Stimulated activated CD8-positive, alpha-beta memory T cell treated with anti-CD3 and anti-CD28 coated beads, Interleukin-2, amount 100 ng/mL, for 1 hour (primary cell): ENCODE measurements at places on chromosomes 1 and 21.

- DNase-seq = no peak
These were observed 6.5 kb downstream of the RIMS3 start for GRCh38 chr1:40658751-40659648.

DNA sequence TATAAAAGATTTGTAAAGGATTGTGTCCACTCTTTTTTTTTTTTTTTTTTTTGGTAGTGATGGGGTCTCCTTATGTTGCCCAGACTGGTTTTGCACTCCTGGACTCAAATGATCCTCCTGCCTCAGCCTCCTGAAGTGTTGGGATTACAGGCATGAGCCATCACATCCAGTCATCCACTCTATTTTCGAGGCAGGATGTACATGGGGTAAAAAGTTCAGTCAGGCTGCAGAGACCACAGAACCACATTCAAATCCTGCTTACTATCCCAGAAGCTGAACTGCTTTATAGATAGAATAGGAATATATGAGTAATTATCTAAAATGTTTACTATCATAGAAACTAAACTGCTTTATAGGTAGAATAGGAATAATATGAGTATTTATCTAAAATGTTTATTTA, 26.0 kb upstream of the KCNK2 start:
- no peak for DNase-seq

DNA sequence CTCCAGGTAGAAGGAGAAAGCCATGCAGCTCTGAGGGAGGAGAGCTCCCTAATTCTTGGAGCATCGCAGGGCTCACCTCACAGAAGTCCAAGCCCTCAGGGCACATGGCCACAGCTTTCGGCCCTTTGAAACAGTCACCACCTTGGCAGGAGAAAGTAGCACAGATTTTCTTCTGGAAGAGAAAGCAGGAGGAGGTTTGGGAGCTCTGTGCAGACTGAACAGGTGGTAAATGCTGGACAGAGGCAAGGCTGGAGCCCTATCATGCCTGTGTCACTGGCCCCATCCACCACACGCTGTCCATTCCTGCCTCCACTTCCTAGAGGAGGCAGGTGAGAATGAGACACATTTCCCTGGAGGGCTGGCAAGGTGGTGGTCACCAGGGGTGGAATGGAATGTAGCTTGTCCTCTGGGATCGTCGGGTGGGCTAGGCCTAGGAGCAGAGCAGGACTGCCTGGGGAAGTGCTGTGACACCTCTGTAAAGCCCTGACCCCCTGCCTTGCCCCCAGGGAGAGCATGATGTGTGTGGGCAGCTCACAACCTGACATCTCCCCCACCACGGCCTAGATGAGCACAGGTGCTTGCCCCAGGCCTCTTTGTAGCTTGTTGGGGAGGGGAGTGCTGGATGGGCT, 2.8 kb upstream of the INPP5B start:
- DNase-seq = no peak

DNA sequence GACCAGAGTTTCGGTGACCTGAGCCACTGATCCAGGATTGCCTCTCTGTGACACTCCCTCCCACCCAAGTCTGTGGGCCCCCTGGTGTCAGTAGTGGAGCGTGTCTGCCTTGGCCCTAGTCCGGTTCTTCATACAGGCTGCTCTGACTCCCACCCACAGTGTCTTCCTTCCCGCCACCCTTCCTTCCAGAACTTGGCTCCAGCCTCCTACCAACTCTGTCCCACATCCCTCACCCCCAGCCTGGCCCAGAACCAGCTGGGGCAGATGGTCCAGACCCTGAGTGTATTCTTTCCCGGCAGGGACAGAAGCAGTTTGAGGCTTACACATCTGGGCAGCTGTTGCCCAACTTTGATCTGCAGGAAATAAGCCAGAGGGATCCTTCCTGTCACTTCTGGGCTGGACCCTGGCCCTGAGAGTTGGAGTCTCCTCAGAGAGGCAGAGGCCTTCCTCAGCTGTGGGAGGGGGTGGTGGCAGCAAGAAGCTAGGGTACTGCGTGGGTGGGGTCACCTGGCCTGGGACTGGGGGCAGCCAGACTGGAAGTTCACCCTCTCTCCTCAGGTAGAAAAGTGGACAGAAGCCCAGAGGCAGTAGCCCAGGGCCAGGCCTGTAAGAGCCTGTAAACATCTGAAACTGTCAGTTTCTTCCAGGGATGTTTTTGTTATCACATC, 43.1 kb upstream of the EPS8L3 start:
- no peak for DNase-seq

DNA sequence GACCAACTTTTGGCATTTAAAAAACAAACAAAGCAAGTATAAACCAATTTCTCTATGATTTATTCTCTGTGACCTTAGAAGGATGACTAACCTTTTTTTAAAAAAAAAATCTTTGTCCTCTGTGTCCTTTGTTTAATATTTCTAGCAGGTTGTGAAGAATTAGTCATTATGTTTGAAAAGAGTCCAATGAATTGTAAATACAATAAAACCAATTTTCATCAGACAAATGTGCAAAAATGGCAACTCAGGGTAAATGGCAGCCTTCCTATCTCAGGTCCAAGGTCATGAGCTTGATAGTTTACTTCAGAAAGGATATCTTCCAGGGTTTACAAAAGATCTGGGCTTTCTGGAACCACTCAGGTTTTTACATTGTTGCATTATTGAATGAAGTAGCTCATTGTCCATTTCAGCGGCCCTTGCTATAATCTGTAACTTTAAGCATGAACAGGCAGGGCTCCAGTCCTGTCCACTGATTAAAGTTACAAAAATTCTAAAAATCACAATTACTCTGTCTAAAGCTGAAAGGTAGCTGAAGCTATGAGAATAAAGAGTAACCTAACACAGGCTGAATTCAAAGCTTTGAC, 11.7 kb upstream of the MAP3K21 start:
- DNase-seq = no peak

DNA sequence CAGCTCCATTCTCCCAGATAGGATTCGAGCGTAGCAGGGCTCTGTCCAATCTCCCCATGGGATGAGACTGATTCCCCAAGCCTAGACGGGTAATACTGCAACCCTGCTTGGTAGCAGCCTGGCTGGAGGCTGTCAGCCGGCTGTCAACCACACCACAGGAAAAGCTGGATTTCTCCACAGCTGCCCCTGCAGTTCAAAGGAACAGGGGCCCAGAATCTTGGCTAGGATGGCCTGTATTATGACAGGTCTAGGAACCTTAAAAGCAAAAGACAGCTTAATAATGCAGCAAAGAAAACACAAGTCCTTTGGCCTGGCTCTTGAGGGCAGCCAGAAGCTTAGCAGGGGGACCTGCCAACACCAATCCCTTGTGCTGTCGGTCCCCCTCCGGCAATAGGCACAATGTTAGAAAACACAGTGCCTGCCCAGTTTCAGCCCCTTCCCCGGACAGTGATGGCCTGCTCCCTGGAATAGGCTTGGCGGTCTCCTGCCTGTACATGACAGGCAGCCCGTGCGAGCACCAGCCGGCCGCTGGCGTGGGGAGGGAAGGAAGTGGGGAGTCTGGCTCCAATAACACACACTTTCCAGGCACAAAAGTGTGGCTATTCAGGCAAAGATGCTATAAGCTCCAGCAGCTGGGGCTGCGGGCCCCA, 90.5 kb downstream of the TRABD2B start:
- DNase-seq = no peak

DNA sequence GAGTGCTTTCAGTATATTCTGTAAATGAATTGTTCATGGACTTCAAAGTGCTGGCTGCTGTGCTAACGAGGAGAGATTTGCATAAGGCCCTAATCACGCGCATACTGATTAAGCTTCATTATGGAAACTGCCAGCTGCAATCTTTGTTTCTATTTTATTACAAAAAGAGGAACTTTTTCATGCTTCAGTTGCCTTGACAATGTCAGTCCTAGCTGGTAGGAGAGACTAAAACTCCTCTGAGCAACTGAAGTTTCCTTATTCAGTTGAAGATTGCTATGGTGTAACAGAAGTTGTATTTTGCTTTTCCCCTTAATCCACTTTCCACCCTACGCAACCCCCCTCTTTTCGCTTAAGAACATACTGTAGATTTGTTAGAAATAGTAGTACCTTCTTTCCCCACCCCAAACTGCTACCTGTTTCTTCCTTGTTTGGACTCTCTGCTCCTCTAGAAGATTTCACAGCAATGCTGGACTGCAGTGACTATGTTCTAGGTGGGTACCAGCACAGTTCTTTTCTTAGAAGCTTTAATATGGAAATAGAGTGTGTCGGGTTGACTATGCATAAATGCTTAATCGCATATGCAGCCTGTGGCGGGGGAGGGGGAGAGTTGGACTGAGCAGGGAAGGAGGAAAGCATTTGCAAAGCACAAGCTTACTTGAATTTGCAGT, 108.3 kb downstream of the POU2F1 start:
- DNase-seq = no peak

DNA sequence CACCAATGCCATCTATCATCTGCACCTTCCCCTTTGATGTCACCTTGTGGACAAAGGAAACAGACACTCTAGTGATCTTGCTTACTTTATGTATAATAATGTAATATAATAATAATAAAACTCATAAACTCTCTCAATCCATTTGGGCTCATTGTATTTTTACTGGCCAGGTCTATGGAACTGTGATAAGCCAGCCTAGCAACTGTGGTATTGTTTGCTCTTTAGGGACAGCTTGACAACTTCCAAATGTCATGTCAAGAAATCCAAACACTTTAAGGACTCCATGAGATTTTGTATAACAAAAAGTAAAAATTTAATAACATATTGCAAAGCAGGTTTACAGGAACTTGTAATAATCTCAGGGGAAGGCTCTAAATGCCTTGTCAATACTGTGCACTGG, 1163.4 kb upstream of the TMPRSS15 start:
- DNase-seq = no peak

DNA sequence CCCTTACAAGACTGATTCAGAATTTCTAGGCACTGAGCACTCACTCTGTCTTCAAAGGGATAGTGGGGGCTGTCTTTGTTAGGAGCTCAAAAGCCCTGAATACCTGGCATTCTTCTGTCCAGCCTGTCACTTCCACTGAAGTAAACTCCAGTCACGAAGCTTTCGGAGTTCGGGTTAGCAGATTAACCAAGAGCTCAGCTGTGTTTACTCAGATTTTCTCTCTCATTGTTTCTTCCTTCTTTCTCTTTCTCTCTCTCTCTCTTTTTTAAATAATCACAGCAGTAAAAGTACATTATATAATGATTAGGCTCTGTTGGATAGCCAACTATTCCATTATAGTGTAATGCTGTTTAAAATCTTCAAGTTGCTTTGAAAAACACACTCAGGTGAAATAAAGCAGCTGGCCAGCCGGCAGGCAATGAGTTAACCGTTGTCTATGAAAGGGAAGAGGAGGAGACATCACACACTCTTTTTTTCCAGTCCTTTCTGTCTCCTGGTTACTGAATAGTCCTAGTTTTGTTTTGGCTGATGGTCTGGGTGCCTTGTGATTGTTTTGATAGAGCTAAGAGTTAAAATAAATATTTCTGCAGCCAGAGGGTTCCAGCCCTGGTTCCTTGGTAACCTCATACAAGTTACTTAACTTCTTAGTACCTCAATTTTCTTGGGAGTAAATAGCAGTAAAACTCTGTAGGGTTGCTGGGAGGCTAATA, 89.8 kb downstream of the ADSS2 start:
- DNase-seq = no peak

- no peak for DNase-seq
These were observed 34.7 kb downstream of the ZBTB17 start for GRCh38 chr1:15941044-15941840.

- DNase-seq = no peak
These were observed 31.4 kb upstream of the LEPR start for GRCh38 chr1:65388908-65389695.

GRCh38 chr1:162560303-162561036, 1.1 kb upstream of the UAP1 start:
- DNase-seq = no peak

DNA sequence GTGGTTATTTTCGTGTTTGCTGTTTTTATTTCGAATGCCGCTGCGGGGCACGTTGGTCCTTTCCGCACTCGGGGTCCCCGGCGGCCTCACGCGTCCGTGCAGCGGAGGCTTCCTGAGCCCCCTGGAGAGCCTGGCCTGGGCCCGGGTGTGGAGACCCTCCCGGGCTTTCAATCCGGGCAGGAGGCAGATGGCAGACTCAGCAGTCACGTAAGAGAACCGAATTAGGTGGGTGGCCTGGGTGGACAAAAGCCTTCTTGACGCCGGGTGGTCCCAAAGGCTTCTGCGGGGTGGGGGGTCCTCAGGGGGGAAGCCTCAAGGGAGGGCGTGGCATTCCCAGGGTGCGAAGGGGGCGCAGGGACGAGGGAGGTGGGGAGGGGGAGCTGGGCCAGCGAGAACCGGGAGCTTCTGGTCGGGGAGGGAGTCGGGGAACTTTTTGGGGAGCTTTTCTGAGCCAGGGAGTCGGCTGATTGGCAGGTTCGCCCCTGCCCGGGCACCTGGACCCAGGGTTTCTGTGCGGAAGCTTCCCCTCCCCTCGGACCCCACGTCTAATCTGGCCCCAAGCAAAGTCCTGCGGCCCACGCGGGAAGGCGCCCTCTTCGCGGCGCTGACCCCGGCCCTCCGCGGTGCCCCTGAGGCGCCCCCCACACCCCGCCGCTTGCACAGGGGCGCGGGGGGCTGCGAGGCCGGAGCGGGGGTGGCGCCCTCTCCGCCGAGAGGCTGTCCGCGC, 1.3 kb upstream of the HES4 start:
- DNase-seq = no peak

- no peak for DNase-seq
These were observed 26.0 kb downstream of the PTP4A2 start for GRCh38 chr1:31911994-31912780.

- no peak for DNase-seq
These were observed 6.8 kb downstream of the OLIG2 start for GRCh38 chr21:33032434-33033047.

GRCh38 chr1:25804964-25805862, 5.2 kb downstream of the SELENON start:
- no peak for DNase-seq

DNA sequence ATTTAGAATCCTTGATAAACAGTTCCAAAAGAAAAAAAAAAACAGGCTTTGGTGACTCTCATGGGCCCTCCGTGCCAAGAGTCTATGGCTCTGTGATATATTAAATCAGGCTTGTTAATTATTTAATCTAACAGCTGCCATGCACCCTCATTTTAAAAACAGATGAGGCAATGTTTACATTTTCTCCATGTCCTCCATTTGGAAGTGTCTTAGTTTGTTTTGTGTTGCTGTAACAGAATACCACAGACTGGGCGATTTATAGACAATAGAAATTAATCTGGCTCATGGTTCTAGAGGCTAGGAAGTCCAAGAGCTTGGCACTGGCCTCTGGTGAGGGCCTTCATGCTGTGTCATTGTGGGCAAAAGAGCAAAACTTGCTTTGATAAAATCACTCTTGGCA, 58.0 kb downstream of the B3GALT5 start:
- DNase-seq = no peak

- DNase-seq = no peak
These were observed 402.1 kb downstream of the SETD4 start for GRCh38 chr21:35658242-35658641.

GRCh38 chr1:227697321-227697864, 37.7 kb downstream of the JMJD4 start:
- no peak for DNase-seq

- DNase-seq = no peak
These were observed 7.3 kb downstream of the LYPD8 start for GRCh38 chr1:248748211-248748610.
